Caco-2 (cell line): ENCODE measurements at places on chromosomes 7 and 10.

DNA sequence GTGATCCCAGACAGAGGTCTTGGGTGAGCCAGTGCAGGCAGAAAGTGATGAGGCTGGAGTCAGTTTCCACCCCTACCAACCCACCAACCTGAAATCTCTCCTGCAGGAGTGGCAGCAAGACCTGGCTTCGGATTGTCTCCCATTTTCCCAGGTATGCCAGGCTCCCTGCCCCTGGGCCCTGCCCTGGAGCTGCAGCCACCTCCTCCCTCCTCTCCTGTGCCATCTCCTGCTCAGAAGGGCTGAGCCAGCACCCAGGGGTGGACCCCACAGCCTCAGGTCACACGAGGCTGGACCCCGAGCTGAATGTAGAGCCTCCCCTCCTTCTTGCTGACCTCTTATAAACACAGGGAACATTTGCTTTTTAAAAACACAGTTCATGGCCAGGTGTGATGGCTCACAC, 17.0 kb upstream of the LIMK1 start:
- no peak for DNase-seq

DNA sequence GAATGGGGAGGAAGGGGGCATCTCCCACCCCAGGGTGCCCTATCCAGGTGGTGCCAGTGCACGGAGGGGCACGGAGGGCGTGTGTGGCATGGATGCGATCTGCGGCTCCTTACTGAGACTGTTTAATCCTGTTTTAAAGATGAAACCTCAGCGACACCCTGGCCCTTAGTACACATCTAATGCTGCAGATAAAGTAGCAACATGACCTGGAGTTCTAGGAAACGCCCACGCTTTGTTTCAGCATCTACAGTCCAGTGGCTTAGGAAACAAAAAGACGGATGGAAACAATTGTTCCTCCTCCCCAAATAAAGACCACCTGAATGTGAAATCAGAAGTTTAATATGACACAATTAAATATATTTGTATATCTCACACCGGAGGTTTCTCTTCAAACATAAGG, 201.9 kb downstream of the DNAJB6 start:
- DNase-seq: no peak

GRCh38 chr10:102085336-102085735, 20.2 kb downstream of the HPS6 start:
- no peak for DNase-seq

GRCh38 chr10:89523274-89523673, 12.1 kb downstream of the SLC16A12 start:
- DNase-seq: no peak

DNA sequence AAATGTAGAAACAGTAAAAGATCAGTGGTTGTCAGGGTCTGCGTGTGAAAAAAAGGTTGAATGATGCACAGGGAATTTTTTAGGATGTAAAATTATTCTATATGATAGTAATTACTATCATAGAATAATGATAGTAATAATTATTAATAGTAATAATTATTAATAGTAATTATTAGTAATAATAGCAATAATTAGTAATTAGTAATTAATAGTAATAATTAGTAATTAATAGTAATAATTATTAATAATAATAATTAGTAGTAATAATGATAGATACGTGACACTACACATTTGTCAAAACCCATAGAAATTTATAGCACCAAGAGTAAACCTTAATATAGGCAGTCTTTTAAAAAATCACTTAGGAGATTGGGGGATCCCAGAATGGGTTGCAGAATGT, 4.5 kb upstream of the NUDCD3 start:
- no peak for DNase-seq

- DNase-seq: no peak
Observed at GRCh38 chr10:1409392-1409791, 327.9 kb downstream of the ADARB2 start.

DNA sequence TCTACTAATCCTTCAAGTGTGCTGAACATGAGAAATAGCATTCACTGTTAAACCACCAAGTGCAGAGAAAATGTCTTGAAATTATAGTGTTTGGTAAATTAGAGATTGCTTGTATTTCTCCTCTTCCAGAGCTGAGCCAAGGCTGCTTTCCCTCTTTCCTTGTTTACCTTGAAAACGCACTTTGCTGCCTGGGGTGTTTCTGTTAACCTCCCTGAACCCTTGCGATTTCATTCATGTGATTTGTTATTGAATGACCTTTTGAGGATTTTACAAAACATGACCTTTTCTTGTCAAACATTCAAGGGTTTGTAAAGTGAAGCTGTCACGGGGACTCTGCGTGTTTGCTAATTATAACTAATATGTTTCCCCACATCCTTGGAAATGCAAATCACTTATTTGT, 169.4 kb downstream of the LRMDA start:
- DNase-seq: no peak

DNA sequence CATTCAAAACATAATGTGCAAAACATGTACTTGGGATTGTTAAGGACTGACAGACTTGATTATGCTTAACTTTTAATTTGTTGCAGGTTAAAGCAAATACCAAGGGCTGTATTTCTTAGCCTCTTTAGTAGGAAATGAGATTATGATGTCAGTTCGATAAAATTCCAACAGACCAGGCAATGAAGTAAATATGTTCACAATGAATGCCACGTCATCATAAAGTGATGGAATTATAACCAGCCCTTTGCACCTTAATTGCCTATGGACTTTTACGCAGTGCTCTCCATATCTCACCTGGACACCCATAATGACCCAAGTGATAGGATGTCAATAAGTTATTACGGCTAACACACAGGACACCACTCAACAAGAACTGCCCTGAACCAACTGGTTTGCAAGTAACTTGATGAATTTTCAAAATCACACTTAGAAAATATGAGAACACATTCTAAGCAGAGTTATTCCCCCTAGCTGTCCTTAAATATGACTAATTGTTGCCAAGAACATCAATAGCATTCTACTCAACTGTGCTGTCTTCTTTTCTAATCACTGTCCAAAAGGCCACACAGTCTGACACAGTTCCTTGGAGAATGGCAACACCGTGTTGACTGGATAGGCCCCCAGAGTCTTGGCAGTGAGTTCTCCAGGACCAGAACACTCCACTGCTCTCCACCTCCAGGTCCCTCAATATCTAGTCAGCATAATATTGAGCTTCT, 115.0 kb downstream of the CHCHD3 start:
- no peak for DNase-seq

GRCh38 chr10:63884426-63884825, 363.2 kb downstream of the REEP3 start:
- DNase-seq: no peak

GRCh38 chr10:117457932-117458331, 82.7 kb upstream of the PDZD8 start:
- DNase-seq: no peak

- no peak for DNase-seq
Observed at GRCh38 chr10:29435809-29436501, 147.1 kb downstream of the LYZL1 start.
